HL-60 (cell line): ENCODE measurements at places on chromosomes 6 and 20.

- no peak for DNase-seq
Observed at GRCh38 chr6:85802162-85802561, 159.5 kb upstream of the SYNCRIP start.

- DNase-seq: no peak
Observed at GRCh38 chr20:33370291-33370690, 31.0 kb downstream of the CDK5RAP1 start.

DNA sequence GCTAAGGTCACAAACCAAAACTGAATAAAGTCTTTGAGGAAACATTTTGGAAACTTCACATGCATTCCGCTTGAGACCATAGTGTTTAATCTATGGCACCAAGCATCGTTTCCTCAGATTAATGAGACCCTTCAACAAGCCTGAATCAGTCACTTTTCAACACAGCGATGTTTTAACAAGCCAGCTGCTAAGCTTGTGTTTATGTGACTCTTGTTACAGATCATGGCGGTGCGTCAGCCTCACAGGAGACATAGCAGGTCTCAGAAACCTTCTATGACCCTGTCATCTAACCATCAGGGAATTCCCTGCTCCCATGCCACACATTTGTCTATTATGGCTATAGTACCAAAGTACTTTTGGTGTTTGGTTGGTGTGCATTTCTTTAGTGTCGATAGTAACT is 57.2 kb downstream of the MTFR2 start:
- DNase-seq: no peak

DNA sequence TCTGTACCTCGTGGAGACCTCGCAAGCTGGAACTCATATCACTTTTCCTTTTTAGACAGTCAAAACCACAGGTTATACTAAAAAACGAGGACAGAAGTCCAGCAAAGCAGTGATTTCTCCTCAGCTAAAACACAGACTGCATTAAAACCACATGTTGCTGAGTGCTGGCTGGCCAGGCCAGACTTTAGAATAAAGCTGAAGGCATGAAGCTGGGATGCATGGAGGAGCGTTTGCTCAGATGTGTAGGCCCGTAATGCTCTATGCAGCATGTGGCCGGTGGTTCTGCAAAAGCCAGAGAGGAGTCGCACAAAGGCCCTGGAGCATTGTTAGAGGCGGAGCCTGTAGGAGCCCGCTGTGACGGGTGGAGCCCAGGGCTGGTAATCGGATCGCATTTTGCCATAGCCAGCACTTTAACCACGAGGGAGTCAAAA is 83.6 kb downstream of the SMOC2 start:
- DNase-seq: no peak

DNA sequence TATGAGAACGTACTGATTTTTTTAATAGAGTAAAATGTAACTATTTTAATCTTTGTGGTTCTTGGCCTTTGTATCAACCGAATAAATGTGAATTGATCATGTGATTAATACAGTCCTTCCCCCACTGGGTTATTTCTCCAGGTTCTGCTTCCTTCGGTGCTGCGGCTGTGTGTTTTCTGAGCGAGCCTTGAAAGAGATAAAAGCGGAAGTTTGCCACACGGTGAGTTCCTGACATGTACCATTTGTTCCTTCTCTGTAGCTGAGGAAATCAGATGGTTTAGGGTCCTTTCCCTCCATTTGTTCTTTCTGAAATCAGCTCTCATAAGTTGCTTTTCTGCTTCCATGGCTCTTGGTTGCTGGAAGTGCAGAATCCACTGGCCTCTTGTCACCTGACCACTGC is 15.5 kb downstream of the RTF2 start:
- DNase-seq: peak; percentile 43

DNA sequence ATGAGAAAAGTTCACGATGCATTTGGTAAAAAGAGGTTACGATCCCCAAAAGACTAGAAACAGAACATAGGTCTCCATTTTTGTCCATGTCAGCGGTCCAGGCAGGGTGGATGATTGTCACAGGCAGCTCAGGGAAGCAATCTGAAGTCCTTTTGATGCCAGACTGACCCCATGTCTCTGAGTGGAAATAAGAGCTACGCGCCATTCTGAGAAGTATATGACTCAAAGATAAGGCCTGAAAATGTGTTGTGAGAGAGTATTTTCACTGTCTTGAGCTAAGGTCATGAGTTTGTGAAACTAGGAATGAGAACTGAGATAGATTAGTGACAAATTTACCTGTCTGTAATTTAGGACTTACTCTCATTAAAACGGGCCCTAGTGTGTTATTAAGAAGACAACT is 69.5 kb downstream of the LYRM4 start:
- no peak for DNase-seq

DNA sequence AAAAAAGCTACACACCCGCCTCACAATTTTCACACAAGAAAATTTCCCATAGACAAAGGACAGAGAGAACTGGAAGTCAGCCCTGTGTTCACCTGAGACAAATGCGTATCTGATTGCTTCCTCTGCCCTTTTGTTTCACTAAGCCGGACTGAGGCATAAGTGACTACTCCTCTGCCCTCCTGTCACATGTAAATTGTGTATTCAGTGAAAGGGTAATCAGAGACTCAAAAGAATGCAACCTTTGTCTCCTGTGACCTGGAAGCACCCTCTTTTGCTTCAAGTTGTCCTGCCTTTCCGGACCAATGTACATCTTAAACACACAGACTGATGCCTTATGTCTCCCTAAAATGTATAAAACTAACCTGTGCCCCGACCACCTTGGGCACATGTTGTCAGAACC is 483.8 kb upstream of the EYS start:
- no peak for DNase-seq

- DNase-seq: no peak
Observed at GRCh38 chr20:2283706-2284423, 11.9 kb upstream of the TGM3 start.

DNA sequence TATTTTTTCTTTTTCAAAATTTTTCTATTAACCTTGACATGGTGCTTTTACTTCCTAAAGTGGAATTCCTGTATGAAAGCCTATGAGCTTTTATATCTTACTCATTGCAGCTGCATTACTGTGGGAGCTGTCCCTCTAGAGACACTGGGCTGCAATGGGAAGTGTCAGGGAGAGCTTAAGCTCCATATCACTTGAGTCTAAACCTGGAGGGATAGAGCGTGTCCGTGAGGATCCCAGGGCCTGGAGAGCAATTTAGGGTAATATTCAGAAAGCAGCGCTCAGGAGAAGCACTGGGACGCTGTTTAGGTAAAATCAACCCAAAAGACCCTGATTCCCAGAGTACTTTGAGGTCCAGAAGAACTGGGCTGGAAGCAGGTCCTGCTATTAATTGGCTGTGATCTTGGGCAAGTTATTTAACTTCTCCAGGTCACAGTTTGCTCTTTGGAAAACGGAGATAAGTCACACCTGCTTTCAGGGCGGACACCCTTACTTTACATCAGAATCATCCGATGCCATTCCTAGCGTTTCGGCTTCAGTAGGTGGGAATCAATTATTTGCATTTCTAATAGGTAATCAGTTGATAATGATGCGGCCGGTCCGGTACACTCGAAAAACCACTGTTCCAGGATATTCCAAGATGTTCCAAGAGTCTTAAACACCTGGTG is 628 bp upstream of the ERGIC3 start:
- DNase-seq: no peak

DNA sequence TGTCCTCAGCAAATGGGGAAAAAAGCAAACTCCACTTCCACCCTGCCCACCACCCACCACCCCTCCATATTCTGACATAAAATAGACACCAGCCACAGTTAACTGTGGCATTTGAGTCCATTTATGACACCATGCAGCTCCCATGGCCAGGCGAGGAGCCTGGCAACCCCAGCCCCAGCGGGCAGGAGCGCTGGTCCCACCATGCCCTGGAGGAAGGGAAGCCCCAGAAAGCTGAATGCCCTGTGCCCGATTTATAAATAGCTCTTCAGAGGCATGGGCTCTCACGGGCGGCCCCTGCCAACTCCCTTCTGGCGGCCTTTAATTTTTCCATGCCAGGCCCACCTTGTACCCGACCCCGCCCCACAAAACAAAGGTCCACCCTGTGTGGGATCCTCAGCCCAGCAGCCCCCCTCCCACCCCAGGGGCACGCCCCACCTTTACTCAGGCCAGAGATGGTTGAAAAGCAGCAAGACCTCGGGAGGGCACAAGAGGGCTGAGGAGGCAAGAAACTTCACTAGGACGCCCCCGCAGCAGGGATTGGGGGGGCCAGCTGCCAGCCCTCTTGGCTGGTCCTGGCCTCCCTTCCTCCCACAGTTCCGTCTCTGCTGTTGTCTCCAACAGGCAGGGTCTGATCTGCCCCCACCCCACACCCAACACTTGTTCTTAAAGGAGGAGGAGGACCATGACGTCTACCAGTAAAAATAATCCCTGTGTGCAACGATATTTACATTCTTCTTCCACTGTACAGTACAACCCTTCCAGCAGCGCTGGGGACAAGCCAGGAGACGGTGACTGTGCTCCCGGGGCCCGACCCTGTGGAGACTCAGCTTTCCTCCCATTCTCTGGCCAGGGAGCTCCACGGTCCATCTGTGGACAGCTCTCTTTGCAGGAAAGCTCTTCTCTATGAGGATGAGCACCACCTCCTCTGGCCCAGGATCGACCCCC is 115.6 kb upstream of the CDYL start:
- DNase-seq: no peak

DNA sequence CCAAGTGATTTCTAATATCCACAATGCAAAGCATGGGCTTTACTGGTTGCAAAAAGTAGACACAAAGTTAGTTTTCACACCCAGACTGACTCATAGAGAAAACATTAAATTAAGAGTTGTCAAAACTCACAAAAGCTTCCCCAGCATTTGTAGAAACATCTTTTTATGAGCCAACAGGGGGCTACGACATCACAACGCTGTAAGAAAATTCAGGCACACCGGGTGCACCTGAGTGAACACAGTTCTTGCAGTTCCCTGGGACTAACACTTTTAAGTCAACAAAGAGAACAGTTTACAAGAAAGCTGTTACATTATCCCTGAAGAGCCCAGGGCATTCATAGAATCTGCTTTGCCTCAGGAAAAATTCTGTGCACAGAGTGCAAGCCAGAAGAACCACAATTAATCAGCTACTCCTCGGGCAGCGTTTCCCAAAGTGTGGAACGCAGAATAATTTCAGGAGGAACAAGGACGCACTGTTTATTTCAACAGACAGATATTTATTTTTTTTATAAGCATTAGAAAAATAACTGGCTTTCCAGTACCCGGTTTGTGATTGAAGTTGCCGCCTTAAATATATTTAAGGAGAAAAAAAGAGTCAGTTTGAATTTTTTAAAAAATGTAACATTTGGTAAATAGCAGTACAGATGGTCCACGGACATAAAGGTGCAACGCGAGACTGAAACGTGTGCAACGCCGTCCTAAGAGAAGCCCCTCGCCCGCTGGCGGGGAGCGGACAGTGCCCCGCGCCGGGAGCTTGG is 1.2 kb downstream of the NCOA5 start:
- no peak for DNase-seq

GRCh38 chr6:150633486-150633834 is 33.8 kb downstream of the PLEKHG1 start:
- no peak for DNase-seq

- DNase-seq: no peak
Observed at GRCh38 chr20:18916886-18917750, 103.5 kb downstream of the SCP2D1 start.

GRCh38 chr6:155116571-155116910 is 121.4 kb downstream of the TIAM2 start:
- no peak for DNase-seq

DNA sequence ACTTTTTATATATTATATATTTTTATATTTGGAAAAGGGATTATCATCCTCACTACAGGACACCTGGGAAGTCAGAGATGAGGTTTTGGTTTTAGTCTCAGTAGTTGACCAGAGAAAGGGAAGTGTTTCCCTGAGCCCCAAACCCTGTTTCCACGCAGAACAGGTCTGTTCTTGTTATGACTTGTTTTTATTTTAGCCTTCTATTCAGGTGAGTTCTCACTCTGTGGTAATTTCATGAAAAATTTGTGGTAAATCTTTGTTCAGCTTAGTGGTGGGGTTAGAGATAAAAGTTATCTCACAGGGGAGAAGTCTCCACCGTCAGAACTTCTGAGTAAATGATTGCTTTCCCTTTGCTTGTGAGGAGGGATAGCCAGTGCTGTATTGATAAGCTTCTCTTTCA is 224.9 kb downstream of the FARS2 start:
- no peak for DNase-seq

DNA sequence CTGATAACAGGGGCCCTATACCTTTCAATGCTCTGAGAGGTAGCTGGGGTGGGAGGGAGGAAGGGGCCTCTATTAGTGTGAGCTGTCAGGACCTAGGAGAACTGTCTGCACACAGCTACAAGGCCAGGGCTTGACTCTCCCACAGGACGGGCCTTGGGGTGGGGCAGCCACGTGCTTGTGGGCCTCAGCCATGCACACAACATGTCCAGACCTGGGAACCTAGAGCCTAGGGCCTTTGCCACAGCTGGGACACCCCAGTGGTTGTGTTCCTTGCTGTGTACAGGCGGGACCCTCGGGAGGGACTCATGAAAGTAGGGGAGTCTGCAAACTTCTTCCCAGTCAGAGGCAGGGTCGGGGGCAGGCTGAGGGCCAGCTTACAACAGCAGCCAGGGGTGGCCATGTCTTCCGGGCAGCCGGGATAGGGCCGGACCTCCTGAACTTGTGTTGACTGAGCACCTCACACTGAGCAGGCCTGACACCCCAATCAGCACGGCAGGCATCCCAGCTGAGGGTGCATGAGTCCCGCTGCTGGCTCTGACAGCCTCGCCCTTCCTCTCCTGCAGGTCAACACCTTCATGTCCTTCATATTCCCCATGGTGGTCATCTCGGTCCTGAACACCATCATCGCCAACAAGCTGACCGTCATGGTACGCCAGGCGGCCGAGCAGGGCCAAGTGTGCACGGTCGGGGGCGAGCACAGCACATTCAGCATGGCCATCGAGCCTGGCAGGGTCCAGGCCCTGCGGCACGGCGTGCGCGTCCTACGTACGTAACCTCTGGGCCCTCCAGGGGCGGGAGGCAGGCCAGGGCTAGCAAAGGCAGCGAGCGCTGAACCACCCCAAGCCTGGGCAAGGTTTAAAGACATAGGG is 41.9 kb upstream of the MRGBP start:
- no peak for DNase-seq

DNA sequence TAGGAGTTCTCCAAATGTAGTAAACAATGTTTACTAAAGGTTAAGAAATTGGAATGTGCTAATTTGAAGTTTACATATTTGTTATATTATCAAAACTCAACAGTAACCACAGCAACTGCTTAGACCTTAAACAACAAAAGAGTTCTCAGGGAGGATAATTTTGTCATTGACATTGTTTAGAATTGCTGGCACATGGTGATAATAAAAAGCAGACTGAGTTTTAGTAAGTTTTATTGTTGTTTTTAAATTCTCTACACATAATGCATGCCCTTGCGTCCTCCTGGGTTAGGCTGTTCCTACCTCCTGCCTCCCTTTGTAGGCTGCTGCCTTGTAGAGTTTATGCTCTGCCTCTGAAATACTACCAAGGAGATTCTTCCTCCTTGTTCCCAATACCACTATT is 28.7 kb downstream of the LAMA4 start:
- no peak for DNase-seq

GRCh38 chr6:69825904-69826303 is 29.1 kb upstream of the LMBRD1 start:
- no peak for DNase-seq

- DNase-seq: no peak
Observed at GRCh38 chr6:16180696-16181438, 52.0 kb downstream of the MYLIP start.

GRCh38 chr20:21681922-21682318 is 23.5 kb upstream of the PAX1 start:
- DNase-seq: no peak
